ENCODE measurements at places on chromosomes 6 and 20.

DNA sequence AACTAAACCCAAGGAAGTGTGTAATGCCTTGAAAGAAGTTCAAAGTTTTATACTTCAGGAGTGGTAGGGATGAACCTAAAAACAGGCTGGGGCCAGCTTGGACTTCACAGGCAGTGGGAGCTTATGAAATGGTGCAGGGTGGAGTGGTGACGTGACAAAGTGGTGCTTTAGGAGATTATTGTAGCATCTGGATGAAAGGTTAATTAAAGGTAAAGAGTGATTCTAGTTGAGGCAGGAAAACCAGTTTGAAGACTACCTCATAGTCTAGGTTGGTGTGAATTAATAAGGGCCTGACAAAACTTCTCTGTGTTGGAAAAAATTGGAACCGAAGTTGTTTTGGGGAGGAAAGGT, 30.5 kb upstream of the GMDS start:
- no peak for DNase-seq

DNA sequence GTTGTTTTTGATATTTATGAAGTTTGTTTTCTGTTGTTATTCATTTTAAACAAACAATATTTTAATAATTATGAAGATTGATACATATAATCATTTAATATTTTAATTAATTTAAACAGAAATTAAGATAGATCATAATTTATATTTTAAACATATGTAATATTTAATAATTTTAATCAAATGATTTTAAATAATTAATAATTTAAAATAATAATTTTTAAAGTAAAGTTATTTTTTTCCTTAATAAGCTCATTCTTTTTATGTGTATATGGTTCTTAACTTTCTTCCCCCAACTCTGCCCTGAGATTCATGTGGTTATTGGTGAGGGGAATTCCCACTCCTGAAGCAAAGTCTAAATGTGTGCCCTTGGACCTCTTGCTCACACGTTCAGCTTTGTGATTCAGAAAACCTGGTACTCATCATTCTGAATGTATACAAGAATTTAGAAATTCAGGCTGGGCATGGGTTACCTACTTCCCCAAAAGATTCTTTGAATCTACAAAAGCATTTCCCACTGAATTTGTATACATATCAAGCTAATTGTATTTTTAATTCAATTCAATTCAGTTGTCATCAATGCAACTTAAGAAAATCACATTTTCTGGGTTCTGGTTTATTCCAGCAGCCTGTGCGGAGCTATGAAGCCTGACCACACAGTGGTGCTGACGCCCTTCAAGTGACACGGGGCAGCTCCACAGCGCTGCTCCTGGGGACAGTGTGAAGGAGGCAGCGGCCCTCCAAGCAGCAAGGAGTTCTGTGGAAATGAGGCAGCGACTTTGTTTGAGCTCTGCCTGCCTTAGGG, 168.9 kb upstream of the UST start:
- peak; percentile 18 for DNase-seq

- no peak for DNase-seq
These were observed 60.6 kb downstream of the TOX2 start for GRCh38 chr20:43975096-43975768.

DNA sequence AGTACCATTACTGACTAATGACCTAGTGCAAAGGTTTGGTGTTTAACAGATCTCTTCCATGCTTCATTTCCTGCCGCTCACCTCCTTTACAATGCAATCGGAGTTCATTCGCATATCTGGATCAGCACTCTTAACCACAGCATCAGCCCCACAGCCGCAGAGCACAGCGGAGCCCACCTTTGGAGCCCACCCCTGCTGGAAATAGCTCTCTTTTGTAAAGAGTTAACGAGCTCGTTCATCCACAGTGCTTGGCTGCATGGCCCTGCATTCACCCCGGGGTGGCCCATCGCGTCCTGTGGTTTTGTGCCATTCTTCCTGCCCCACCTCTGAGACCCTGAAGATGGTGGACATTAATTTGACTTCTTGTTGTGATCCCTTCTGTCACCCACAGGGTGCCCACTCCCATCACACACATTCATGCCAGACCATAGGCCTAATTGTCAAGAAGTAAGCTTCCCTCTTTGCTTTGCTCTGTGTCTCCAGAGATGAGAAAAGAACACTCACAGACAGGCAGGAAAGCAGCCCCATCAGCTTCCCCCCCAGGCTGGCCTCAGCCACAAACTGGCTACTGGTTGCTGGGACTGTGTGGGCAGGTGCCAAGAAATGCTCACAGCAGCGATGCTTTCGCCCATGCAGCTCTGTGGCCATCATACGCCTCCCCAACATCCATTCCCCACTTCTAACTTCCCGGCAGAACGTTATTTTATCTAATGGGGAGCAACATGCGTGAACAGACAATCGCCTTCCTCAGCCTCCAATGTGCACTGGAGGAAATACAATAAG, 167.0 kb downstream of the LRFN2 start:
- no peak for DNase-seq

DNA sequence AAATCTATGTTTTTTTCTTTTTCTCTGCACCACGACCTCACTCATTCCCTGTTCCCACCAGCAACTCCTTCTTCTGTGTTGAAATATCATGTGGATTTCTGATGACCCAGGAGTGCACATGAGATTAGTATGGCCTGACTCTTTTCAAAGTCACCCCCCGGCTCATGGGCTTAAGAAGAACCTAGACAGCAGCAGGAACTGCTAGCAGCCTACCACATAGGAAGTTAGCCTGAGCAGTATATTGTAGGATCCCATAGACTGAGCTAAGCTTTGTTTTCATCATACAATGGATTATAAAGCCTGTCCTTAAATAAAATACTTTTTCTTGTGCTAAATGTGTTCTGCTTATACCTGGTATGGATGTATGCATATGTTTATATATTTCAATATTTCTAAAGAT, 6.7 kb downstream of the KLHL32 start:
- no peak for DNase-seq

DNA sequence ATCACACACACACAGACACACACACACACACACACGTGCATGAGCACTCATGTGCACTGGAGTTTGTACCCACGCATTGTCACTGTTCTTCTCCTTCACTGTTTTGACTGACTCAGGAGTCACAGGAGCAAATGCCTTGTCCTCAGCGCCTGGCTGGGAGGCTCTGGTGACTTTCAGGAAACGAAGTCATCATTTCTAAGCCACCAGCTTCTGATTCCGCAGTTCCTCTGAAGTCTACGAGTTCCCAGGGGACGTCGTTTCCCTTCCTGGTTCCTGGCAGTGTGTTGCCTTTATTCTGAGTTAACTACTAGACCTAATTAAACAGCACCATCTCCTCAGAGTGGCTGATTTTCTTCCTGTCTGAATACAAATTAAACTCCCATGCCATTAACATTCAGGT, 82.2 kb upstream of the PMEPA1 start:
- DNase-seq: no peak

GRCh38 chr6:108712946-108713345, 135.3 kb upstream of the ARMC2 start:
- DNase-seq: no peak

DNA sequence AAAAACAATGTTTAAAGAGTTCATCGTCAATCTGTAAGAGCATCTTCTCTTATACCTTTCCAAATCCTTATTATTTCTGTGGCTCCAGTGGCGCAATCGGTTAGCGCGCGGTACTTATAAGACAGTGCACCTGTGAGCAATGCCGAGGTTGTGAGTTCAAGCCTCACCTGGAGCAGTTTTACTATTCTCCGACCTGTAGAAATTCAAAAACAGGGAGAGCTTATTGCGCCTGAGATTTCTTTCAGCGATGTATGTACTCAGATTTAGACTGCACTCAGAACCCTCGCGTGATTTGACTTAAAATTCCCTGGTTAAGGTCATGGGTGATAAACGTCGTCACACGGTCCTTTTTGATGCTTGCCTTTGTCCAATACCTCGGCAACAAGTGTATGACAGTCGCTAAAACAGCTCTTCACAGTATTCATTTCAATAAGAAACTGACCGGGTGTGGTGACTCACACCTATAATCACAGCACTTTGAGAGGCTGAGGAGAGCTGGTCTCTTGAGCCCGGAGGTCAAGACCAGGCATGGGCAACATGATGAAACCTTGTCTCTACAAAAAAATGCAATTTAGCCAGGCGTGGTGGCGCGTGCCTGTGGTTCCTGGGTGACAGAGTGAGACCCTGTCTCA, 11.9 kb downstream of the GPX5 start:
- no peak for DNase-seq

GRCh38 chr6:115545672-115545986, 515.1 kb downstream of the FRK start:
- no peak for DNase-seq

GRCh38 chr20:20732641-20733040, 20.2 kb upstream of the RALGAPA2 start:
- no peak for DNase-seq

- no peak for DNase-seq
These were observed 26.3 kb upstream of the PLCG1 start for GRCh38 chr20:41110930-41111577.

GRCh38 chr6:52352239-52353018, 9.5 kb upstream of the PAQR8 start:
- peak; percentile 20 for DNase-seq

GRCh38 chr6:57267586-57268293, 45.6 kb upstream of the RAB23 start:
- DNase-seq: peak; percentile 49

DNA sequence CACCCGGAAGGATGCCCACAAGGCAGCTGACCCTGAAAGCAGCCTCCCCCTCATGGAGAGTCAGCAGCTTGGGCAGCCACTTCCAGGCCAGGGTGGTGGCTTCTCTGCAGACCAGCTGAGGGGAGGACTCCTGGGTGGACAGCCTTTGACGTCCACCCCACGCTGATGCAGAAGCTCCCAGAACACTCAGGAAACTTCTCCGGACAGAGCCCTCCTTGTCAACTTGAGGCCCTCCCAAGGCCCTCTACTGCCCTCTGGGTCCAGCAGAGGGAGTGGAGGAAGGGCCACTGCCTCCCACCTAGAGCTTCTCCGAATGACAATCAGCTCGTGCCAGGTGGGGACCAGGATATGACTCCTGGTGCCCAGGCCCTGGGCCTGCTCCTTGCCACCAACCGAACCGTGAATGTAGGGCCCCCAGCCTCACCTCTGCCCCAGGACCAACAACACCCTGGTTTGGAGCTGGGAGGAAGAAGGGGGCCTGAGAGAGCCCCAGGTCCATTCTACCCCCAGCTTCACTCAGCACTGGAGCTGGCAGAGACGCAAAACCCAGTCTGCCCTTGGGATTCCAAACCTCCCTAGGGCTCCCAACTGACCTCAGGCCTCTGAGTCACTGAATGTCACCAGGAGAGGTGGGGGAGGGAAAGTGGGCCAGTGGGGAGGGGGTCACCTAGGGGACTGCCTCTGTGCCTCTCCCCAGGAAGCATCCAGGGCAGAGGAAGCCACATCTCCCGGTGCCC, 10.9 kb upstream of the SLC22A7 start:
- DNase-seq: no peak

GRCh38 chr20:611843-612185, 1.7 kb upstream of the TCF15 start:
- DNase-seq: no peak

GRCh38 chr20:13703265-13703664, 64.5 kb upstream of the TASP1 start:
- DNase-seq: no peak

GRCh38 chr6:93896081-93896480, 476.7 kb upstream of the EPHA7 start:
- DNase-seq: no peak

DNA sequence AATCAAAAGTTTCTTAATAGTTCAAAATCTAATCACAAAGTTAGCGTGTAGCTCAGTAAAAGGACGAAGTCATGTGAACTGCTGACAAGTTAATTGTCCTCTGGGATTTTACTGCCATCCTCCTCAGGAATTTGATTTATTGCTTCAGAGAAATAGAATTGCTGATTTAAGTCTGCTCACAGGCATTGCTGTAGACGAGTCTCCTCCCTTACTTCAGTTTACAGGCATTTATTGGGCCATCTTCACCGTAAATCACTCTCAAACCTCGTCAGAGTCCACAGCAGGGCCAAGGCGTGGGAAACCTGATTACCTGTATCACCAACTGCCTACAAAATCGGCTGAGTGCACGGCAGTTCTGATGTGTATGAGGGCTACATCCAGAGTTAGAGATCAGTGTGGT, 119.1 kb upstream of the PDE10A start:
- DNase-seq: no peak

GRCh38 chr6:67896476-67896875, 738.6 kb upstream of the ADGRB3 start:
- DNase-seq: no peak

DNA sequence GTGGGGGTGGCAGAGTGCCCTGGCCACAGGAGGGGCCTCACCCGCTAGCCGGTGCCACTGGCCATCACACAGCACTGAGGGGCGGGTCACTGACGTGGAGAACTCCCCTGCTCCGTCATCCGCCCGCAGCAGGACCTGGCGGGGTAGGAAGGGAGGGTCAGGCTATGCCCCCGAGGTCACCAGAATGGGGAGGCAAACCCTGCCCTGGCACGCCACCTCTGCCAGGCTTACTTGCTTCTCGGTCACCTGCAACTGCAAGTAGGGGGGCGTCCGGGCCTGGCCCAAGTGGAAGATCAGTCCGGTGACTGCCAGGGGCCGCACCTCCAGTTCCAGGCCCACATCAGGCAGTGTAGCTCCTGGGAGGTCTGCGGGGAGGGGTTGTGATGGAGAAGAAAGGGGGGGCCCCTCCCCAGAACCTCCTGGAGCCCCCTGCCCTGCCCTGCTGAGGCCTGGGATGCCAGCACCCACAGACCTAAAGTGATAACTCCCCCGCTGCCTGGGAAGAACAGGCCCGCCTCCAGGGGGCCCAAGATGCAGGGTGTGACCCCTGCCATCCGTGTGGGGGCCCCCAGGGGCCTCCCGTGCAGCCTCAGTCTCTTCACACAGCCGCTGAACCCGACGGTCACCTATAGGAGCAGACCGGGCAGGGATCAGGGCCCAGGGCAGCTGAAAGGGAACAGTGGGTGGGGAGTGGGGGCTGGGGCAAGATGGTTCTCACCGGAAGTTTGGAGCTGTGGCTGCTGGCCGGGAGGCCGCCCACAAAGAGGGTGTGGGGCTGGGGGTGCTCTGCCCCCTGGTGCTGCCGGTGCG, 7.4 kb downstream of the ADRM1 start:
- no peak for DNase-seq

DNA sequence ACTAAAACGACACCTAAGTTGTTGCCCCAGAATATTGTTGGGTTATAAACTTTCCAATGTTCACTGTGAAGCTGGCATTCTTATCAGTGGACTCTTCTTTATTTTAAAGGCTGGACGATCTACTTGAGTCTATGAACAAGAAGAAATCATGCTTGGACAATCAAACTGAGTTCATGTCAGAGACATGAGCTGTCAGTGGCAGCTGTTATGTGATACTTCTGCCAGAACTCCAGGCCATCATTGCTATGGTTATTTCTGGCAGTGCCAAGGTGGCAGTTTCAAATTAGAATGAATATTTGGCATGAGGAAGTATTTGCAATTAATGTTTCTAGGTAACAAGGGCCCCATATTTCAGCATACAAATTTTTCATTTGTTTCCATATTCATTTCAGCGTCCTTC, 417.3 kb downstream of the LMBRD1 start:
- DNase-seq: no peak

Measured in DMS 273 treated with DMSO at 0.1 percent for 48 hours (cell line).